ENCODE measurements at places on chromosomes 7 and 10.

- DNase-seq: no peak
Observed at GRCh38 chr7:101900103-101900502, 82.7 kb downstream of the CUX1 start.

- no peak for DNase-seq
Observed at GRCh38 chr10:6037422-6037821, 24.7 kb downstream of the IL2RA start.

DNA sequence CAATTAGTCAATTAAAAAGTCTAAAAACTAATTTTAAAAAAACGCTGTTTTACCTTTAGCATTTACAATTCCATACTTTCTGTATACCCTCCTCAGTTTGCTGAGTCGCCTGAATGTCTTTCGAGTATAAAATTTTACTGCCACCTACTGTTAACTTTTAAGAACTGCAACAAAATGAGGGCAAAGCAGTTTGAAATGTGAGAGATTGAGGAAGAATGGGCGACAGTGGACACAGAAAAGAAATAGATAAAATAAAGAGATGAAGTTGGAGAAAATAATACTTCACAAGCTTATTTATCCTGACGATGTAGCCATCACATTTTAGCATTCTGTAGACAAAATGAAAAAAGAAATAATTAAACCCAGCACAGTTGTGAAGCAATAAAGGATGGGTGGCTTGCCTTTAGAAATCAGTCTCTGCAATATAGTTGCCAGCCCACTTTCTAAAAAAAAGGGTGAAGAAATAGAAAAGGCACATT, 110.8 kb upstream of the PTN start:
- DNase-seq: peak; percentile 72

DNA sequence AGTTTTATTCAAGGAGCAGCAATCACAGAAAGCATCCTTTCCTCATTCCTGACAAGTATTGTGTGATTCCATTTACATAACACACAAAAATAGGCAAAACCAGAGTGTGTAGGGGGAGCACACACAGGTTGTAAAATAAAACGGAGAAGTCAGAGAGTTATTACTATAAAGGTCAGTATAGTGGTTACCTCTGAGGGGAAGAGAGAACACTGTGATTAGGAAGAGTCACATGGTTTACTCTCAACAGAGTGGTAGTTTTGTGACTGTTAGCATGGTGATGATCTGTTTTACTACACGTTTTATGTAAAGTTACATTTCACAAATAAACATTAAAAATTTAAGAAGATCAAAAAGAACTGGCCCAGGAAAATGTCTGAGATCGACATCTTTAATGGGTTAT, 74.6 kb downstream of the VPS41 start:
- no peak for DNase-seq

DNA sequence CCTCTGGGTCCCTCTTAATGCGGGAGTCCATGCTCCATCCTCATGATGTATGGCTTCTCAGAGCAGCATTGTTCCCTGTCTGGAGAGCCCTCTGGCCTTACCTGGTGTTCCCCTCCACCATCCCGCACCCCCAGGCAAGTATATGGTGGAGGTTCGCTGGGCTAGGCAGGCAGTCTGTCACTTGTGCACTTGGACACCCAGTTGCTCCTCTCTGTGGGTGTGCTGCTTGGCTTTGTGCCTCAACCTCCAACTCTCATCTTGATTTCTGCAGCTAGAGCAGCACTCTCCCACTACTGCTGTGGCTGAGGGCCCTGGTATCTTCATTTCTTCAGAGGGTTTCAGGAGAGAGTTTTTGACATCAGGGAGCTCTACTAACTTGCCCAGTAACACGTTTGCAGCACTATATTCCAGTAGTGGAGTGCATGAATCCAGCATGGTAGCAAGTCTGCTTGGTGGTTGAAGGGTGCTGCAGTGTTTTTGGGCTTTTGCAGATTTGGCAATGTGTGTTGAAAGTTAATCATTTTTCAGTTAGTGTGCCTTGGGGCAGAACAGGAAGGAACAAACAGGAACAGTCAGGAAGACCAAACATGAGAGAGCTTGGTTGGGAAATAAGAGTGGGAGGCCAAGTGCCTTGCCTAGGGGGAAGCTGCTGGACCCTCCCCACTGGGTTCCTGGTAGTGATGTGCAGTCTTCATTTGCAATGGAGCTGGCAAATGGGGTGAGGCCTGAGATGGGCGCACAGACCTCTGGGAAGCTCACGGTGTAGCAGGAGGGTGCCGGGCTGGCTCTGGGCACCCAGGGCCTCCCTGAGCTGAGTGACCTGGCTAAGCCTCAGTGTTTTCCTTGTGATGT, 37.4 kb downstream of the TSPAN14 start:
- DNase-seq: peak; percentile 28

- peak; percentile 41 for DNase-seq
Observed at GRCh38 chr10:298033-298432, 162.8 kb downstream of the ZMYND11 start.

GRCh38 chr7:1968397-1969111, 264.2 kb downstream of the MAD1L1 start:
- DNase-seq: no peak

DNA sequence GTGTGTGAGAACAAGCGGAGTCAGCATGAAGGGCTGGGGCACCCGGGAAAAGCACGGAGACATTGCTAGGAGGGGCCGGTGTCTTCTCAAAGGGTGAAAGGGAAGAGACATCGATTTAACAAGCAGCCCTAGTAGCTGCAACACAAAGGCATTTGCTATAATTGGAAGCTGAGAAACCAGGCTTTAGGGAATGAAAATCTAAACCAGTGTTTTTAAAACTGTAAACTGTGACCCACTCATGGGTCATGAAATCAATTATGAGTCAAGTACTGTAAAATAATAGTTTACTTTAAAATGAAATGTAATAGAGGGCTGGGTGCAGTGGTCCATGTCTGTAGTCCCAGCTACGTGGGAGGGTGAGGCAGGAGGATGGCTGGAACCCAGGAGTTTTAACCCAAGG, 128.7 kb upstream of the RHEB start:
- no peak for DNase-seq

DNA sequence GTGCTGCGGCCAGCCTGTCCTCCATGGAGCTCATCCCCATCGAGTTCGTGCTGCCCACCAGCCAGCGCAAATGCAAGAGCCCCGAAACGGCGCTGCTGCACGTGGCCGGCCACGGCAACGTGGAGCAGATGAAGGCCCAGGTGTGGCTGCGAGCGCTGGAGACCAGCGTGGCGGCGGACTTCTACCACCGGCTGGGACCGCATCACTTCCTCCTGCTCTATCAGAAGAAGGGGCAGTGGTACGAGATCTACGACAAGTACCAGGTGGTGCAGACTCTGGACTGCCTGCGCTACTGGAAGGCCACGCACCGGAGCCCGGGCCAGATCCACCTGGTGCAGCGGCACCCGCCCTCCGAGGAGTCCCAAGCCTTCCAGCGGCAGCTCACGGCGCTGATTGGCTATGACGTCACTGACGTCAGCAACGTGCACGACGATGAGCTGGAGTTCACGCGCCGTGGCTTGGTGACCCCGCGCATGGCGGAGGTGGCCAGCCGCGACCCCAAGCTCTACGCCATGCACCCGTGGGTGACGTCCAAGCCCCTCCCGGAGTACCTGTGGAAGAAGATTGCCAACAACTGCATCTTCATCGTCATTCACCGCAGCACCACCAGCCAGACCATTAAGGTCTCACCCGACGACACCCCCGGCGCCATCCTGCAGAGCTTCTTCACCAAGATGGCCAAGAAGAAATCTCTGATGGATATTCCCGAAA, 2.7 kb downstream of the PIK3CG start:
- no peak for DNase-seq

DNA sequence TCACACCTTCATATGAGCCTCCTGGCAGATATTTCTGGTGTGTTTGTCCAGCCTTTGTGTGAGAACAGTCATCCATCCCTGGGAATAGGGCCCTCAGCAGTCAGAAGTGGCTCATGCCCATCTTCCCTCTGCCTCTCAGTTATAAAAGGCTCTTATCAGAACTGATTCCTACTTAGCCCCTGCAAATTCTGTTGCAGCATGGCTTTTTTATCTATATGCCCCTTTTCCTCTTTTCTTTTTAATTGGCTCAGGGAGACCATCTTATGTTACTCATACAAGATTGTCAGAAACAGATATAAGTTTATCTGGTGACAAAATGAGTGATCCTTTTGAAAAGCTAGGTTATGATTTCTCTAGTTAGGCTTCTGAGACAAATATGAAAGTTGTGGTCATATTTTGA, 194.1 kb downstream of the CREB5 start:
- DNase-seq: no peak

- DNase-seq: no peak
Observed at GRCh38 chr7:102296179-102296438, 9.4 kb downstream of the SH2B2 start.

DNA sequence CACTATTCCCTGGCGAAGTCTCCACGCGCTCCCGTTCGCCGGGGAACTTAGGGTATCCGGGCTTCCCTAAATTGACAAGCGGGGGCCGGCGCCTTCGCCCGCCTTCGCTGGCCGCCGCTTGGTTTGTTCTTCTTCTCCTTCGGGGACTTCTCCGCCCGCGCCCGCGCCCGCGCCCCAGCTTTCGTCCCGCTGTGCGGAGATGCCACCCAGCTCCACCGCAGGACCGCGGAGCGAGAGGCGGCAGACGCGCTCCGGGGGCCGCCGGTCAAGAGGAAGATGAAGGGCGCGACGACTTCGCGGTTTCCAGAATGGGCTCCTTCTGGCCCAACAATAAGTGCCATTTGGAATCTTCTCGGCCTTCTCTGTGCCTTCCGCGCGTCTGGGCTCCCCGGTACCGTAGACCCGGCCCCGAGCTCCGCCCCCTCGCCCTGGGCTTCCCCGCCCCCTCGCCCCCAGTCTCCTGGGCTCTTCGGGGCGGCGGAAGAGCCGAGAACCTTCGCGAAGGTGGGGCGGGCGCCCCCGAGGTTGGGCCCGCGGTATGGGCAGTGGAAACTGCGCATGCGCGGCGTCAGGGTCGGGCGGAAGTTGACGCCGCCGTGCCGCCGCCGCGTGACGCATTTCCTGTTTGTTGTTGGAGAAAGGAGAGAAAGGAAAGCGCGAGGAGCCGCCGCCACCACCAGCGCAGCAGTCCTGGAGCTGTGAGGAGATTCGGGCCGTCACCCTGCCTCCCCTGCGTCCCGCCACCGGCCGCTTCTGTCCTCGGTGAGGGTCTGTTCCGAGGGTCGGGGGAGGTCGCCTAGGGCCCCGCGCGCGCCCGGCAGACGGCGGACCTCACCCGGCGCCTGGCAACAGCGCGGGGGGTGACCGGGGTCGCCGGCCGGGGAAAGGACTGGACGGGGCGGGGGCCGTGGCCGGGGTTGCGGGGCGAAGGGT, at the start of gene DNAJB6:
TSS of gene DNAJB6 (plus strand) at position 622 of the 933 bp plus-strand sequence. CDS start 21,569 bp downstream, outside the sequence.
- DNase-seq: peak; percentile 98

- DNase-seq: no peak
Observed at GRCh38 chr7:787332-788240, 44.7 kb upstream of the SUN1 start.

GRCh38 chr7:88357781-88358525, 51.3 kb upstream of the STEAP4 start:
- DNase-seq: no peak

GRCh38 chr7:94252971-94253370, 141.7 kb upstream of the COL1A2 start:
- peak; percentile 14 for DNase-seq

- DNase-seq: peak; percentile 76
Observed at GRCh38 chr10:78433766-78434535, 400.3 kb downstream of the RPS24 start.

DNA sequence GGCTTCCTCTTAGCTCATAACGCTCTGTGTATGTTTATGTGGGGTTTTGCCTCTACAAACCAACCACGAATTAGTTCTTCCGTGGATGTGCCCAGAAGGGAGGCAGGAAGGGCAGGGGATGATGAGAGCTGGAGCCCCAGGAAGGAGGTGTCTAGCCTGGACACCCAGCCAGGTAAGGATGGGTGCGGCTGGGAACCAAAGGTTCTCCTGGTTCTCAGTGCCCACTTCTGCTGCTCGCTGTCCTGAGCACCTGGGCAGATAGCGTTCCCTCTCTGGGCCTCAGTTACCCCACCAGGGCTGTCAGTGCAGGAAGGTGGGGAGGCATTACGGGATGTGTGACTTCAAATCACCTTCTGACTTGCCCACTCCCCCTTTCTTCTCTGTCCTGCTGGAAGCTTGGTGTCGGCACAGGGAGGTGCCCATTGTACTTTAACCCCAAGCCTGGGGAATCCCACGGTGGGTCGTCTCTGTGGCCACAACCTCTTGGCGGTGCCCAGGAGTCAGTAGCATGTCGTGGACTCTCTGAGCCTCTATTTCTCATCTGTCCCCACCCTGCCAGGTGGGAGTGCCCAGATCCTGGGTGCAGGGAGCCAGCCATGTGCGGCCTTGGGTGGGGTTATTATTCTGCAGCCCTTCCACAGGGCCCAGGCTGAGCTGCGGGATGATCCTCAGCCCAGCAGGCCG, 18.7 kb upstream of the PCBD1 start:
- DNase-seq: no peak

- DNase-seq: no peak
Observed at GRCh38 chr7:156327474-156327873, 313.1 kb upstream of the RNF32 start.

DNA sequence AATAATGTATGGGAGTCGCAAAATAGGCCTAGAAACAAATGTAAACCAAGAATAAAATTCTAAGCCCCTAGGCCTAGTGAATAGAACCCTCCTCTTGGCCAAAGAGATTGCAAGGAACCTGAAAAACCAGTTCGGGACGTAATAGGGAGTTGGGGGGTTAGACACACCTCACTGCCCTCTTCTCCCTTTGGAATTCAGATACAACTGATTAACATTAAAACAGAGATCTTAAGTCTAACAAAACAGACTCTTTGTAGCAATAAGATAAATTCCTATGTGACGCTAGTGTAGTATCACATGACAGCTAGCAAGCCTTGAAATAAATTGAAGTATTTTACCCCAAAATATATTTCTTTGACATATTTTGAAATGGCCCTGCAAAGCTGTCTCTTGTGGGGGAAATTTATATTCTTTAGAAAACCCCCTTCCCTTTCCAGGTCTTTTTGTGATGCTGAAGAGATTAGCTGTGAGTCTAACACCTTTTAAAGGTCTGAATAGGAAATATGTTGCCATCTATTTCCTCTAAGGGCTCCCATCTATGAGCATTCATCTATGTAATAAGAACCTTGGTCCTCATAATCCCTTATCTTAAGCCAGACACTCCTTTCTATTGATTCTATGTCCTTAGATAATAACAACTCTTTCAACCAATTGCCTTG, 623.4 kb upstream of the NRG3 start:
- peak; percentile 49 for DNase-seq

DNA sequence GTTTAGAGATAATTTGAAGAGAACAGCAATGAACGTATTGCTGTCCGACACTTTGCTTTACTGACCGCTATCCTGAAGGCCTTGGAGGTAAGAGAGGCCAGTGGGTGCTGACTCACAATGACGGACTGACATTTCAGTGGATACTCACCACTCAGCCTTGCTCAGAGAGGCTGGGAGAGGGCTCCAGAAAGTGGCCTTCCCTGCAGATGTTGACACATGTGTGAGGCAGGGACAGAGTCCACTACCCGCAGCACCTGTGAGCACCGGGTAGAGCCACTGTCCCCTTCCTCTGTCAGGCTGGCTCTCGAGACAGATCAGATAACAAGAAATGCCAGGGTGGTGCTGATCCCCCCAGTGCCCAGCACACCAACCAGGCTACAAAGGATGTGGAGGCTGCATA, 75.0 kb downstream of the GPR26 start:
- no peak for DNase-seq
